ENCODE measurements at places on chromosomes 11 and 22.

DNA sequence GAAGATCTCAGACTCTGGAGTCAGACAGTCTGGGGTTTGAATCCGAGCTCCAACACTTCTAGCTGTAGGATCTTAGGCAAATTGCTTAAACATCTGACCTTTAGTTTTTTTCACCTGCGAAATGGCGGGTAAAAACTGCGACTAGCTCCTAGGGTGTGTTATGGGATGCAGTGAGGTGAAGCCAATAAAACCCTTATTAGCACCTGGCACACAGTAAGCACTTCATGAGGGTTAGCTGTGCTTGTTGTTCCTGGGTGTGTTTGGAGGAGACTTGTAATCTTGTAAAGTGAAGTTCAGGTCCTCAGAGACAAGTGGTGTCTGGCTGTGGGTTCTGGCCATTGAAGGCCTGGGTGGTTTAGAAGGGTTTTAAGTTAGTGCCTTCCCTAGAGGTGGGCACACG, 68.9 kb downstream of the ZBTB16 start:
- DNase-seq = no peak
- no peak overlapping the region for H3K4me3 ChIP-seq
- no peak overlapping the region for H3K27ac ChIP-seq
- peaks cover 11% of the 10 kb centered on the region for H3K4me1 ChIP-seq
- H3K36me3 ChIP-seq = no peaks in the 10 kb centered on the region

GRCh38 chr11:12121011-12121410, 10.6 kb downstream of the MICAL2 start:
- no peak for DNase-seq
- H3K27me3 ChIP-seq = no peaks in the 10 kb centered on the region
- peak overlapping the region; percentile 61 for H3K27ac ChIP-seq

GRCh38 chr11:116101902-116102301, 597.7 kb upstream of the CADM1 start:
- H3K36me3 ChIP-seq = no peaks in the 10 kb centered on the region
- H3K4me1 ChIP-seq = no peaks in the 10 kb centered on the region
- DNase-seq = no peak
- H3K27ac ChIP-seq = no peak overlapping the region

GRCh38 chr11:125694951-125695350, 14.3 kb upstream of the ACRV1 start:
- H3K27me3 ChIP-seq = no peaks in the 10 kb centered on the region
- no peaks in the 10 kb centered on the region for H3K36me3 ChIP-seq
- no peak for DNase-seq
- H3K27ac ChIP-seq = no peak overlapping the region
- H3K4me3 ChIP-seq = no peak overlapping the region

DNA sequence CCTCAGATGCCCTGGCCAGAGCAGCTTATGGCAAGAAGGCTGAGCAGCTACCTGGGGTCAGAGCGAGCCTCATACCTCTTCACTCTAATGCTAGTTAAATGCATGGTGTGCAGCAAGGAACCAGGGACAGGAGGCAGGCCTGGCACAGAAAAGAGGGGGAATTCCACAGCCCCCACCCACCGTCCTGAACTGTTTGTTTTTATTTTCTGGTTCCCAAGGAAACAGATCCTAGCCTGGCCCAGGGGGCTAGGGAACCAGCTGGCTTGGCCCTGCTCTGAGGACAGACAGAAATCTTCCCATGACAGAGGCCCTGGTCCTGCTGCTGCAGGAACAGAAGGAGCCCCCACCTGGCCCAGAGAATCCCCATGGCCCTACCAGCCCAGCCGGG, 40.4 kb downstream of the SLCO2B1 start:
- DNase-seq = no peak
- H3K4me1 ChIP-seq = peaks cover 6% of the 10 kb centered on the region
- peaks cover 23% of the 10 kb centered on the region for H3K27me3 ChIP-seq

DNA sequence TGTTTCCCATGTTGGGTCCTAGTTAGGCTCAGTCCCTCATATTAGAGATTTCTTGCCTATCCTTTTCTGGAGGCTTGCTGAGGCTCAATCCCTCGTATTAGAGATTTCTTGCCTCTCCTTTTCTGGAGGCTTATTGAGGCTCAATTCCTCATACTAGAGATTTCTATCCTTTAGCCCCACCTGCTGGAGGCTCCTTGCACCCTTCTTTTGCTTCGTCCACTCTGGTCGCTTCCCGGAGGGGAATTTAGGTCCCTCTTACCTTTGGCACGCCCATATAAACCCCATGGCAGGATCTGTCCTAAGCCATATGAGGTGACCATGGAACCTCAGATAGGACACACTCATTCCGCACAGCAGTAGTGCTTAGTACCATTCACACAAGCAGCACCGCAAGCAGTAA, 15.9 kb downstream of the CYP2D6 start:
- no peak for DNase-seq
- H3K4me1 ChIP-seq = peaks cover 18% of the 10 kb centered on the region
- no peak overlapping the region for H3K27ac ChIP-seq
- peaks cover 3% of the 10 kb centered on the region for H3K27me3 ChIP-seq
- peaks cover 6% of the 10 kb centered on the region for H3K36me3 ChIP-seq

DNA sequence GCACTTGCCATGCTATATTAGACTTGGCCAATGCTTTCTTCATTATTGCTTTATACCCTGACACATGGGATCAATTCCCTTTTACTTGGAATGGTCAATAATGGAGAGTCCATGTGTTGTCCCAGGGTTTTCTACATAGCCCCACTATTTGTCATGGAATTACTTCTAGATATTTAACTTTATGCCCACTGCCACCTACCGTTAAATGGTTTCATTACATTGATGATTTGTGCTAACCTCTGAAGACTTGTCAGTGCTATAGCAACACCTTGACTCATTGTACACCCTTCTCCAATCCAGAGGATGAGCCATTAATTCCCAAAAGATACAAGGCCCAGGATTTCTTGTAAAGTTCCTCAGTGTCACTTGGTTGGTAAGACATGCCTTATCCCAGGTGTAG, 31.4 kb upstream of the SLC22A25 start:
- H3K4me1 ChIP-seq = no peaks in the 10 kb centered on the region
- H3K4me3 ChIP-seq = no peak overlapping the region
- H3K27me3 ChIP-seq = peaks cover 11% of the 10 kb centered on the region
- no peak for DNase-seq

DNA sequence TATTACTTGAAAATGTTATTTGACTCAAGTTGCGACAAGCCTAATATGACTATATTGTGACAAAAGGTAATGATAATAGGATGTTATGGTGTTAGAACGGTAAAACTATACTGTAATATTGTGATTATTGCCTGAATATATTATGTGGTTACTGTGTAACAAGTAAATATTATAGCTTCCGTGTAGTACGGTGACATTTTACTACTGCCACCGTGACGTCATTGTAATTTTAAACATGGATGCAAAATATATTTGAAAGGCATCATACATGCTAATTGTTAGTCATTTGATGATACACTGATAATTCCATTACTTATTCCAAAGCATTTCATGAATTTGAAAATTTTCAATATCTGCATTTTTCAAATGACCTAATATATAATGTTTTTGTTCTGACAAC, 2.5 kb downstream of the ELP4 start:
- H3K27ac ChIP-seq = no peak overlapping the region
- DNase-seq = no peak
- peaks cover 35% of the 10 kb centered on the region for H3K4me1 ChIP-seq
- no peaks in the 10 kb centered on the region for H3K27me3 ChIP-seq

DNA sequence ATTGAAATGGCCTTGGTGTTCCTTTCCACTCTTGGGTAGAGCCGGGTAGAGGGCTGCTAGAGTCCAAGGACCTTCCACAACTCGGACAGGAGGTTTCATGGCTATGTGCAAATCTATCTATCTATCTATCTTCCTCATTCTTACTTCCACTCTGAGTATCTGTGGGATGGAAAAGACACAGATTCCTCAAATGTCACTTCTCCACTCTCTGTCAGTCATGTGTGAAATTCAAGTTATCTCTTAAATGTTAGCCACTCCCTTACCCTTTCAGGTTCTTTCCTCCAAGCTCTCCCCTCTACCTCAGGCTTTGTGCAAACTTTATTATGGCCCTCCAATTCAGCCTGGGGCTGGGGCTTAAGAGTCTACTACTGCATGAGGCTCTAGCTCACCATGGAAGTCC, 84.3 kb downstream of the GDPD4 start:
- no peak for DNase-seq
- no peaks in the 10 kb centered on the region for H3K4me1 ChIP-seq
- no peak overlapping the region for H3K27ac ChIP-seq
- peaks cover 6% of the 10 kb centered on the region for H3K27me3 ChIP-seq
- no peak overlapping the region for H3K4me3 ChIP-seq
- no peaks in the 10 kb centered on the region for H3K36me3 ChIP-seq

GRCh38 chr11:59175091-59175501, 3.2 kb downstream of the DTX4 start:
- no peak overlapping the region for H3K27ac ChIP-seq
- no peak overlapping the region for H3K4me3 ChIP-seq
- H3K27me3 ChIP-seq = peaks cover 34% of the 10 kb centered on the region

DNA sequence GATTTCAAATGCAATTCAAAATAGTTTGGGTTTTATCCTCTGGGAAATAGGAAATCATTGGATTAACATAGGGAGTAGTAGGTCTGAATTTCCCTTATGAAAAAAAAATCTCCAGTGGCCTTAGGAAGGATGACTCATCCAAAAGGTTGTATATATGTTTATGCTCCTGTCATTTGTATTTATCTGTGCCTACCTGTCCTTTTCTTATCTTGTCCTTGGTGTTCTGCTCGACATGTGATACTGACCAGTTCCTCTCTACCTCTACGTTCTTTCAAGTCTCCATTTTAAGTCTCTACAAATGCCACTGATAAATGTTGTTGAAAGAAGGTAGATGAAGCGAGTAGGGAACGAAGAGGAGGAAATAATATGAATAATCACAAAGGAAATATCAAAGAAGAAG, 3.0 kb upstream of the SOX6 start:
- no peak overlapping the region for H3K4me3 ChIP-seq
- no peaks in the 10 kb centered on the region for H3K4me1 ChIP-seq
- DNase-seq = no peak
- H3K36me3 ChIP-seq = no peaks in the 10 kb centered on the region
- no peaks in the 10 kb centered on the region for H3K27me3 ChIP-seq
- H3K27ac ChIP-seq = no peak overlapping the region

DNA sequence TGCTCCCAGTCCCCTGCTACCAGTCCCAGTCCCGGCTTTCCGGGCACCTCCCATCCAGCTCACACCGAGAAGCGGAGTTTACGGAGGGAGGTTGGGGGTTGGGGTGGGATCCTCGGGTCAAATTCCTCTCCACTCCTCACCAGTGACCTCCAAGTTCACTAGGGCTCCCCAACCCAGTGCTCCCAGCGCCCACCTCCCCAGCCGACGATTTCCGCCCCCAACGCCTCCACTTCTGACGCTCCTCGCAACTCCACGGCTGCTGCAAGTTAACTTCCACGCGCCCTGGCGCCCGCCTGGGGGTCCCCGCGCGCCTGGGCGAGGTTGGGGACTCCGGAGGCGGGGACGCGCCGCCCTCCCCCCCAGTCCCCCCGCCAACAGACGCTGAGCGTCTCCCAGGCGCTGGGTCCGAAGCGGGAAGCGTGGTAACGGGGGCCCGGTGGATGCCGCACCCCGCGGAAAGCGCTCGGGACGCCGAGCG, 526 bp downstream of the TPST2 start:
- H3K27me3 ChIP-seq = no peaks in the 10 kb centered on the region
- peaks cover 80% of the 10 kb centered on the region for H3K4me1 ChIP-seq
- peak overlapping the region; percentile 90 for H3K4me3 ChIP-seq
- H3K27ac ChIP-seq = peak overlapping the region; percentile 81
- peak; percentile 11 for DNase-seq

- no peaks in the 10 kb centered on the region for H3K36me3 ChIP-seq
- peaks cover 5% of the 10 kb centered on the region for H3K4me1 ChIP-seq
- no peak overlapping the region for H3K27ac ChIP-seq
Measured at GRCh38 chr22:31046539-31047226, 34.4 kb upstream of the SMTN start.

DNA sequence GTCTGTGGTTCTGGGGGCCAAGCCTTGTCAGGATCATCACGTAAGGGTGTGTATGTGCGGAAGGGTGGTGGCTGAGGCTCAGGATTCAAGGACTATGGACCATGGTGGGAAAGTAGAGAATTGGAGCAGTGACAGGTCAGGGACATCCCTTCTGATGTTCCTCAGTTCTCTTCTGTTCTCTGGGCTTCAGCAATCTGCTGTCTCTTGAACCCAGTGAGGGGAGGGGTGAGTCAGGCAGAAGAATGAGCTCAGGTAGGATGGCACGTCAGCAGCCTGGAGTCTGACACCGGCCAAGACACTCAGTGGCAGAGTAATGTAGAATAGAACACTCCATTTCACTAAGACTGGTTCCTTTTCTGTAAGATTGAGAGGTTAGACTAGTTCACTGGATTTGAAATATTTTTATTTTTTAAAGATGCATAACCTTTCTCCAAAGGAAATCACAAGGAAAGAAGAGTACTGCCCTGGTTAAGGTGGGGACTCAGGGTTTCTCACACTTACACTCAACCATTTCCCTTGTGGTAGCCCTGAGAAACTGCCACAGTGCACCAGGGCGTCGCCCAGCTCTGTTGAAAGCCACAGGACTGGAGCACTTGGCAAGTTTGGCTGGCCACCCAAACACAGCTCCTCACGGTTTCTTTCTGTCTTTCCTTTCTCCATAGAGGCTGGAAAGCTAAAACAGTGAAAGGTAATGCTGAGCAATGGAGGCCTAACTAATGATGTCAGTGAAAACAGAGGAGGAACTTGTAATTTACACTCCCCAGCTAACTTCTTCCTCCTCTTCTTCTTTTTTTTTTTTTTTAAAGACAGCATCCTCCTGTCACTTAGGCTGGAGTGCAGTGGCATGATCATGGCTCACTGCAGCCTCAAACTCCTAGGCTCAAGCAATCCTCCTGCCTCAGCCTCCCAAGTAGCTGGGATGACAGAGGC, 23.1 kb upstream of the MICAL2 start:
- H3K27ac ChIP-seq = peak overlapping the region; percentile 85
- DNase-seq = peak; percentile 60
- H3K27me3 ChIP-seq = peaks cover 1% of the 10 kb centered on the region
- peak overlapping the region; percentile 58 for H3K4me3 ChIP-seq

- H3K27me3 ChIP-seq = no peaks in the 10 kb centered on the region
- no peaks in the 10 kb centered on the region for H3K4me1 ChIP-seq
- H3K27ac ChIP-seq = no peak overlapping the region
- H3K36me3 ChIP-seq = no peaks in the 10 kb centered on the region
- no peak for DNase-seq
- no peak overlapping the region for H3K4me3 ChIP-seq
Measured at GRCh38 chr11:54944211-54944610, 237.6 kb downstream of the OR4A5 start.

DNA sequence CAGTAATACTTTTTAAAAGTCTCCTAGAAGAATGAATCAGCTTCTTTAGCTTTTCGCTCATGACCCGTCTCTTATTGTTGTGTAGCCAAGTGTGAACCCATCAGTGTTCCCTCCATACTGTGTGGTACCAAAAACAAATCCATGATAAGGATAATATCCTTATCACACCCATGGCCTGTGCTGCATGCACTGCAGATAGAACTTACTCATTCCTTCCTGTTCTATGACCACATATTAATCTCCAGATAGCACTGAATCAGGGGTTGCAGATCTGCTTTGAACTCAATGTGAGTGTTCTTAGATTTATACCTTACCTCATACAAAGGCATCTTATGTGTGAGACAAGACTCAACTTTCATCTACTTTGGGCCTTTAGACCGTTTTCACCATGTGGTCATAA, 373.4 kb downstream of the JRKL start:
- no peaks in the 10 kb centered on the region for H3K36me3 ChIP-seq
- no peak overlapping the region for H3K4me3 ChIP-seq
- no peak for DNase-seq
- H3K27ac ChIP-seq = no peak overlapping the region
- no peaks in the 10 kb centered on the region for H3K27me3 ChIP-seq
